Activated CD4-positive, alpha-beta T cell treated with anti-CD3 and anti-CD28 coated beads, Interleukin-2, amount 10 ng/mL, durations not matched to agents 24 days and 14 days (primary cell): ENCODE measurements at places on chromosomes 11 and 22.

GRCh38 chr22:36467946-36468345 is 13.5 kb downstream of the TXN2 start:
- no peaks in the 10 kb centered on the region for H3K27me3 ChIP-seq
- H3K27ac ChIP-seq = peak overlapping the region; percentile 56
- no peak overlapping the region for H3K4me3 ChIP-seq
- DNase-seq = no peak

GRCh38 chr11:45880772-45881570 is 4.5 kb upstream of the MAPK8IP1 start:
- H3K36me3 ChIP-seq = peaks cover 17% of the 10 kb centered on the region
- no peak overlapping the region for H3K4me3 ChIP-seq
- H3K27me3 ChIP-seq = peaks cover 4% of the 10 kb centered on the region
- peaks cover 6% of the 10 kb centered on the region for H3K4me1 ChIP-seq

- no peak overlapping the region for H3K4me3 ChIP-seq
- H3K4me1 ChIP-seq = no peaks in the 10 kb centered on the region
- H3K36me3 ChIP-seq = no peaks in the 10 kb centered on the region
- no peak overlapping the region for H3K27ac ChIP-seq
- peaks cover 7% of the 10 kb centered on the region for H3K27me3 ChIP-seq
Observed at GRCh38 chr22:35893698-35894097, 134.9 kb downstream of the RBFOX2 start.

DNA sequence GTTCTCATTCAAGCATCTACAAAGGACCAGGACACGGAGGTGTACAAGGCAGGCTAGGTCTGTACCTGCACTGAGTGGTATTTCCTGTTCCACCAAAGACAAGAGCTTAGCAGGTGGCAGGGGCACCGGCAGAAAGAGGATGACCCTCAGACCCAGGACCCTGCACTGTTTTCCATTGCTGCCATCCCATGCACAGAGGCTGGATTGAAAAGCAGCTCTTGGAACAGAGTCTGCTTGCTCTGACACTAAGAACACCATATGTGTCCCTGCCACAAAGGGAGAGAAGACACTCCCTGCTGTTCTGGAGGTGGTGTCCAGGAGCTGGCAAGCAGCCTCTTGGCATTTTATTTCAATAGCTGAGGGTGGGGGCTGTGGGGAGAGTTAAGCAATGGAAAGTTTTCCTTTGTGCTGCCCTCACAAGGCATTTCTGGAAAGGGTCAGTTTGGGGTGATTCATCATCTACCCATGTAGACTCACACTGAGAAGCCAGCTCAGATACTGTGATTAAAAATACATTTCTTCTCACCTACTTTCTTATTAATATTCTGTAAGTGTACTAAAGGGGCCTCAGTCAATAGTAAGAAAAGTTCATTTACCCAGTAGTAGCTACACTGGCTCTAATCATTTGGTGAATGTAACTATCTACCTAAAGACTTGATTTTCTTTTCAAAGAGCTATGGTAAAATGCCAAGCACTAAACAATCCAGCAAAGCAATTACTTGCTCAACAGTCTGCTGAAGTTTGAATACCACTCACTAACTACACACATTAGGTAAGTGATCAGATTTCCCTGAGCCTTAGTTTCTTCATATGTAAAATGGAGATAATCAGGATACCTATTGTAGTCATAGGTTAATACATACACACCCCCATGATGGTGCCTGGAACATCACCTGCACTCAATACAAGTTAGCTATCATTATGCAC is 55.2 kb downstream of the SLC1A2 start:
- DNase-seq = no peak
- no peak overlapping the region for H3K27ac ChIP-seq
- no peaks in the 10 kb centered on the region for H3K36me3 ChIP-seq
- H3K27me3 ChIP-seq = peaks cover 14% of the 10 kb centered on the region
- peaks cover 5% of the 10 kb centered on the region for H3K4me1 ChIP-seq

- no peaks in the 10 kb centered on the region for H3K36me3 ChIP-seq
- DNase-seq = peak; percentile 84
- peaks cover 8% of the 10 kb centered on the region for H3K4me1 ChIP-seq
- no peak overlapping the region for H3K4me3 ChIP-seq
- H3K27me3 ChIP-seq = peaks cover 19% of the 10 kb centered on the region
- no peak overlapping the region for H3K27ac ChIP-seq
Observed at GRCh38 chr22:50691521-50691920, 18.9 kb downstream of the SHANK3 start.

GRCh38 chr22:31828739-31829138 is 74.9 kb downstream of the DEPDC5 start:
- H3K36me3 ChIP-seq = peaks cover 44% of the 10 kb centered on the region
- no peak overlapping the region for H3K27ac ChIP-seq
- peaks cover 29% of the 10 kb centered on the region for H3K4me1 ChIP-seq
- no peaks in the 10 kb centered on the region for H3K27me3 ChIP-seq

- no peaks in the 10 kb centered on the region for H3K27me3 ChIP-seq
- no peak for DNase-seq
- H3K4me3 ChIP-seq = no peak overlapping the region
- H3K36me3 ChIP-seq = no peaks in the 10 kb centered on the region
- H3K27ac ChIP-seq = no peak overlapping the region
- H3K4me1 ChIP-seq = no peaks in the 10 kb centered on the region
Observed at GRCh38 chr11:115576606-115577380, 72.6 kb upstream of the CADM1 start.

DNA sequence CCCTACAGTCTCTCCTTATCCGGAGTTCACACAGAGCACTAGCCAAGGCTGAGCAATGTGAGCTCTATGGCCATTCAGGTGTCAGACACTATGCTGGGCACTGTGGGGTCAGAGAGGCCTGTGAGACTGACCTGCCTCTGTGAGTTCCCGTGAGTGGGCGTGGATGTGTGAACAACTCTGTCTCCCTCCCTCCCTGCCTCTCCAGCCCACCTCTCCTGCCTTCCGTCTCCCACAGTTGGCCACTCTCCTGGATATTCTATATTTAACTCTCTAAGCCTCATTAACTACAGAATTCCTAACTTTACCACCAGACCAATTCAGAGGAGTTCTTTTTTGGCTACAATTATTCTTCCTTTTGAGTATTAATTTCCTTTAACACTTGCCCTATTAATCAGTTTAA is 191.6 kb upstream of the NCAM1 start:
- no peak for DNase-seq
- H3K36me3 ChIP-seq = no peaks in the 10 kb centered on the region
- no peaks in the 10 kb centered on the region for H3K27me3 ChIP-seq
- H3K4me1 ChIP-seq = peaks cover 2% of the 10 kb centered on the region
- no peak overlapping the region for H3K4me3 ChIP-seq
- H3K27ac ChIP-seq = no peak overlapping the region

DNA sequence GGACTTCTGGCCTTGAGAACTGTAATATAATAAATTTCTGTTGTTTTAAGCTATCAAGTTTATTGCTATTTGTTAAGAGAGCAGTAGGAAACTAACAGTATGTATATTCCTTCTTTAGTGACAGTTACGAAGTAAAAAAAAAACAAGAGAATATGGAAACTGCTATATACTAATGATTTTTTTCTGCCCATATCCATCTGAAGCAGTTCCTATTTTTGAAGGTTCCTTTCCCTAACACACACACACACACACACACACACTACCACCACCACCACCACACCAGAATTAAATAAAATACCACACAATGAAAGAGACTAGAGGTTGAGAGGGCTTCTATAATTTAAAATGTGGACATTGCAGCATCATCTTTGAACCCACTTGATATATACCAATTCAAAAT is 44.4 kb upstream of the CARD18 start:
- H3K27ac ChIP-seq = no peak overlapping the region
- peaks cover 3% of the 10 kb centered on the region for H3K27me3 ChIP-seq
- H3K4me3 ChIP-seq = no peak overlapping the region
- DNase-seq = no peak
- no peaks in the 10 kb centered on the region for H3K36me3 ChIP-seq

GRCh38 chr11:124738713-124739478 is 846 bp upstream of the NRGN start:
- DNase-seq = no peak
- H3K36me3 ChIP-seq = no peaks in the 10 kb centered on the region
- H3K27me3 ChIP-seq = peaks cover 52% of the 10 kb centered on the region
- H3K27ac ChIP-seq = peak overlapping the region; percentile 31

- H3K4me1 ChIP-seq = no peaks in the 10 kb centered on the region
- peaks cover 45% of the 10 kb centered on the region for H3K36me3 ChIP-seq
- no peak overlapping the region for H3K27ac ChIP-seq
Observed at GRCh38 chr22:21972293-21972779, 10.3 kb downstream of the TOP3B start.

DNA sequence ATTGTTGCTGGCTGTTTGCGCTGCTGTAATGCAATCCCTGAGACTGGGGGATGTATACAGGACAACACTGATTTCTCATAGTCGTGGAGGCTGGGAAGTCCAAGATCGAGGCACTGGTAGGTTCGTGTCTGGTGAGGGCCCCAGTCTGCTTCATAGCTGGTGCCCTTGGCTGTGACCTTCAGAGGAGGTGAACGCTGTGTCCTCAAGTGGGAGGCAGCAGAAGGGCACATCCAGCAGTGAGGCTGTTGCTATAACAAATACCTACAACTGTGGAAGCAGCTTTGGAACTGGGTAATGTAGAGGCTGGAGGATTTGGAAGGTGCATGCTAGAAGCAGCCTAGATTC is 21.3 kb downstream of the KRTAP5-5 start:
- H3K36me3 ChIP-seq = no peaks in the 10 kb centered on the region
- H3K4me1 ChIP-seq = no peaks in the 10 kb centered on the region
- H3K27ac ChIP-seq = no peak overlapping the region
- H3K27me3 ChIP-seq = peaks cover 10% of the 10 kb centered on the region

GRCh38 chr22:23691748-23692423 is 1.1 kb downstream of the RGL4 start:
- no peak overlapping the region for H3K4me3 ChIP-seq
- peaks cover 21% of the 10 kb centered on the region for H3K4me1 ChIP-seq
- DNase-seq = no peak
- H3K27me3 ChIP-seq = no peaks in the 10 kb centered on the region

- DNase-seq = no peak
- no peak overlapping the region for H3K27ac ChIP-seq
- H3K27me3 ChIP-seq = no peaks in the 10 kb centered on the region
- no peak overlapping the region for H3K4me3 ChIP-seq
- no peaks in the 10 kb centered on the region for H3K4me1 ChIP-seq
Observed at GRCh38 chr11:75413864-75414263, 14.5 kb downstream of the RPS3 start.

- no peaks in the 10 kb centered on the region for H3K4me1 ChIP-seq
- DNase-seq = no peak
- H3K27me3 ChIP-seq = peaks cover 2% of the 10 kb centered on the region
- H3K27ac ChIP-seq = no peak overlapping the region
- no peak overlapping the region for H3K4me3 ChIP-seq
- H3K36me3 ChIP-seq = no peaks in the 10 kb centered on the region
Observed at GRCh38 chr11:120098503-120099020, 39.4 kb downstream of the TRIM29 start.

GRCh38 chr11:29019960-29020683 is 911.9 kb downstream of the METTL15 start:
- no peak overlapping the region for H3K4me3 ChIP-seq
- no peaks in the 10 kb centered on the region for H3K36me3 ChIP-seq
- DNase-seq = no peak
- H3K27ac ChIP-seq = no peak overlapping the region
- H3K27me3 ChIP-seq = no peaks in the 10 kb centered on the region
- H3K4me1 ChIP-seq = no peaks in the 10 kb centered on the region

- no peak overlapping the region for H3K27ac ChIP-seq
- no peaks in the 10 kb centered on the region for H3K36me3 ChIP-seq
- H3K4me3 ChIP-seq = no peak overlapping the region
- DNase-seq = no peak
Observed at GRCh38 chr11:117107701-117108590, 9.7 kb upstream of the SIK3 start.

DNA sequence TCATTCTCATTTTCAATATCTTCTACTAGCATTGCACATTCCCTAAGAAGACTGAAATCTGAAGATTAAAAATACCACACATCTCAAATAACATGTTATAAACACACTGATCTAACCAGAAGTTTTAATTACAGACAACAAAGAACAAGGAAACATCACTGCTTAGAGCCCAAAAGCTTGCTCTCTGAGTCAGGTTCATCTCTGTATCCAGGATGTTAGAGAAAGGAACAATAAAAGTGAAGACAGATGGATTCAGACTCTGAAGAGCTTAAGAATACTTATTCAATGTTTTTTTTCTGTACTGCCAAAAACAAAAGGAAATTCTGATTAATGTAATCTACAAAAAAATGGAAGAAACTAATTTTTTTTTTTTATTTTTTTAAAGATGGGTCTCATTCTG is 16.5 kb downstream of the RDX start:
- no peaks in the 10 kb centered on the region for H3K27me3 ChIP-seq
- peaks cover 36% of the 10 kb centered on the region for H3K36me3 ChIP-seq
- H3K4me1 ChIP-seq = peaks cover 11% of the 10 kb centered on the region
- no peak for DNase-seq
- no peak overlapping the region for H3K27ac ChIP-seq

GRCh38 chr11:82631722-82632630 is 101.7 kb downstream of the FAM181B start:
- H3K27ac ChIP-seq = no peak overlapping the region
- H3K27me3 ChIP-seq = no peaks in the 10 kb centered on the region
- no peak for DNase-seq
- H3K36me3 ChIP-seq = no peaks in the 10 kb centered on the region

GRCh38 chr11:8838248-8838647 is 72.7 kb upstream of the AKIP1 start:
- H3K27me3 ChIP-seq = peaks cover 5% of the 10 kb centered on the region
- H3K36me3 ChIP-seq = no peaks in the 10 kb centered on the region
- H3K4me1 ChIP-seq = peaks cover 28% of the 10 kb centered on the region
